Nephron progenitor cell (in vitro differentiated cells): ENCODE measurements at places on chromosomes 7 and 10.
A peak's percentile ranks its signal among the peaks of the same experiment; 100 is the strongest.

- DNase-seq: peak; percentile 48
Observed at GRCh38 chr10:132388891-132389432, 8.0 kb upstream of the PWWP2B start.

- no peak for DNase-seq
Observed at GRCh38 chr7:30163231-30163894, 28.6 kb downstream of the MTURN start.

- no peak for DNase-seq
Observed at GRCh38 chr7:97145068-97145467, 27.6 kb downstream of the SDHAF3 start.

DNA sequence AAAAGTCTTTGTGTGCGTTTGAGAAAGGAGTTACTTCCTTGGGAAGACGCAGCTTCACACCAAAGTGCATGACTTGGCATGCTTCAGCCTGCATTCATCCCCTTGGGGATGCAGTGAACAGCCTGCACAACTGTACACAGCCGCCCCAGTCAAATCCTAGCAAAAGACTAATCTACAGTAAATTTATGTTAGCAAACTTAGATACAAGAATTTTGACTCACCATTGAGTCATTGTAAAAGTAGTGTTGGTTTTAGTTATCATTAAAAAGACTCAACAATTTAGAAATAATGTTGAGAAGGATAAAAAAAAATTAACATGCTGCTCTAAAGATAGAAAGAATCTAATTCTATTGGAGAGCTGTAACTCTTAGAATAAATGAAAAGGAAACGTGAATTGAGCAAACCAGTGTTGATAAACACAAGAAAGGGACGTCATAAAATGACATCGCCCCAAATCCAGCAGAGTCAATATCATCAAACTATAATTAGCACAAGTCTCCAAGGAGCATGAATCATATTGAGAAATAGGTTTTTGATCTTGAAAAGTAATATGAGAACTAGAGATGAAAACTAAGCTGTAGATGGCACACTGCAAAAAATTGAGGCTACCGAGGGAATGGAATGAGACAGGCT is 11.9 kb upstream of the OPTN start:
- DNase-seq: no peak

DNA sequence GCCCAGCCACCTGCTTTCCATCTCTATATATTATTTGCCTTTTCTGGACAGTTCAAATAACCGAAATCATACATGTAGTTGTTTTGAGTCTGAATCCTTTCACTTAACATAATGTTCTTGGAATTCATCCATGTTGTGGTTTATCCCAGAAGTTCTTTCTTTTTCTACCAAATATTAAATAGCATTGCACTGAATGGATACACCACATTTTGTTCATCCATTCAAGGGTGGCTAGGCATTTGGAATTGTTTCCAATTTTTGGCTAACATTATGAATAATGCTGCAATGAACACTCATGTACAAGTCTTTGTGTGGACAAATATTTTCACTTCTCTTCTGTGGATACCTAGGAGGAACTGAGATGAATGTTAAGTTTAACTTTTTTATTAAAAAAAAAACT is 18.0 kb downstream of the DNAJC1 start:
- DNase-seq: no peak

- DNase-seq: no peak
Observed at GRCh38 chr7:49321843-49322242, 397.5 kb downstream of the CDC14C start.

- no peak for DNase-seq
Observed at GRCh38 chr10:129030603-129030895, 436.5 kb upstream of the MGMT start.

DNA sequence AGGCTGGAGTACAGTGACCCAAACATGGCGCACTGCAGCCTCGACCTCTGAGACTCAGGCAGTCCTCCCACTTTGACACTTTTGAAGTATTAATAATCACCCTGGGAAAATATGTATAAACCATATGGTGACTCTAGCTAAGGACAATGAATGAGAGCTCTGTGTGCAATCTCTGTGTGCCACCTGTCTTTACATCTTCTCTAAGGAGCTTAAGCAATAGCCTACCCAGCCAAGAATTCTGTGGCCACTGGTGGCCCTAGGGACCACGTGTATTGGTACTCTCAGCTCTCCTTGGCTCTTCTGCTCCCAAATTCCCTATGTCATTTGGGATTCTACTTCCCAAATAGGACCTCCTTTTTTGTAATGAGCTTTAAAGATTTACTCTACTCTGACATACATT is 23.7 kb downstream of the FGF8 start:
- no peak for DNase-seq

DNA sequence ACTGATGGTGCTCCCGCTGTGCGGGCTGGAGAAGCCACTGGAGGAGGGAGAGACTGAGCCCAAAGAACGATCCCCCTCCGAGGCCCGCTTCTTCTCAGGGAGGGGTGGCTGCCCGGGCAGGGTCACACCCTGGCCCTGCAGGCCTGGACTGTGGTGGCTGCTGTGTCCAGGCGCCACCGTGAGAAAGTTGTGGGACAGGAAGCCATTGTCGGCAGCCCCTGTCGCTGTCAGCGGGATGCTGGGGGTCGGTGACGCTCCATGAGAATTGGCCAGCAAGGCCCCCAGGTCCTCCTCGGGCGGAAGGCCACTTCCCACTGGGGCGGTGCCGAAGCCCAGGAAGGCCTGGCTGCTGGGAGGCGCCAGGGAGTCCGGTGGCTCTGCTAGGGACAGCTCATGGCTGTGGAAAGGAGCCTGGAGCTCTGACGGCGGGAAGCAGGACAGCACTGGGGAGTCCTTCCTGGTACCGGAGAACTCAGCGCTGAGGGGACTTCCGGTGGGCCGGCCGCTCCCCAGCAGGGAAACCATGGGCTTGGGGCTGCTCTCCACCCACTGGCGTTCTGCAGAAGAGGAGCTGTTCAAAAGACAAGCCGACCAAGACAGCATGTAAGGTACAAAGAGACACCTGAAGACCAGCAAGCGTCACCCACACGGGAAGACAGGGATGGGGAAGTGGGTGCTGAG is 278.8 kb downstream of the TNS3 start:
- DNase-seq: no peak

GRCh38 chr10:11509036-11509435 is 102.4 kb downstream of the USP6NL start:
- no peak for DNase-seq

DNA sequence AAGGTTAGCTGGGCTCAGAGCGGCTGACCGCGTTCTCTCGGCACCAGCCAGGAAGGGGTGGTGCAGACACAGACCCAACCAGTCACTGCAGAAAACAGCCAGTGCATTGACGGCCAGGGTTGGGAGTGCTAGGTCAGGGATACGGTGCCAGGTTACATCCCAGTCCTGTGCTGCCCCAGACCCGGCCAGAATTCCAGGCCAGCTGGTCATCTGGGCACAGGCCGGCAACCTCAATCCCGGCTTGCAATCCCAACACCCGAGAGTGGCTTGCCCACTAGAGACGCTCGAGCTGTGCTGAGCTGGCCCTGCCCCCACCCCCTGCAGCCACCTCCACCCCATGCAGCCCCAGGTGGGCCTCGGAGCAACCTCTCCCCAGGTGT is 3.8 kb downstream of the PRAP1 start:
- DNase-seq: no peak

DNA sequence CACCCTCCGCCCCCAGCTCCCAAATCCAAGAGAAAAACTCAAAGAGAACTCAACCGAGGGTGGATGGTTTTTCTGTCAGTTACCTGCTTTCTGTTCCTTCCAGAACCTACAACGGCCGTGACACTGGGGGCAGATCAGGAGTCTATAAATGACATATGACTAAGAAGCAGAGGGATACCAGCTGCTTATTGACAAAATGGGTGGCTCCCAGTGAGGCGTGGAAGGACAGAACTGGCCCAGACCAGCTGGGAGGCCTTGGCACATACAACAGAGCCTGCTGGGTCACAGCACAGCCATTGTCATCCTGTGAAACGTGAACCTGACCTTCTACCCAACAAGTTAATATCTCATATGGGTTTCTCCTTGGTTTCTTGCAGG is 84.3 kb upstream of the ADRB1 start:
- DNase-seq: no peak

DNA sequence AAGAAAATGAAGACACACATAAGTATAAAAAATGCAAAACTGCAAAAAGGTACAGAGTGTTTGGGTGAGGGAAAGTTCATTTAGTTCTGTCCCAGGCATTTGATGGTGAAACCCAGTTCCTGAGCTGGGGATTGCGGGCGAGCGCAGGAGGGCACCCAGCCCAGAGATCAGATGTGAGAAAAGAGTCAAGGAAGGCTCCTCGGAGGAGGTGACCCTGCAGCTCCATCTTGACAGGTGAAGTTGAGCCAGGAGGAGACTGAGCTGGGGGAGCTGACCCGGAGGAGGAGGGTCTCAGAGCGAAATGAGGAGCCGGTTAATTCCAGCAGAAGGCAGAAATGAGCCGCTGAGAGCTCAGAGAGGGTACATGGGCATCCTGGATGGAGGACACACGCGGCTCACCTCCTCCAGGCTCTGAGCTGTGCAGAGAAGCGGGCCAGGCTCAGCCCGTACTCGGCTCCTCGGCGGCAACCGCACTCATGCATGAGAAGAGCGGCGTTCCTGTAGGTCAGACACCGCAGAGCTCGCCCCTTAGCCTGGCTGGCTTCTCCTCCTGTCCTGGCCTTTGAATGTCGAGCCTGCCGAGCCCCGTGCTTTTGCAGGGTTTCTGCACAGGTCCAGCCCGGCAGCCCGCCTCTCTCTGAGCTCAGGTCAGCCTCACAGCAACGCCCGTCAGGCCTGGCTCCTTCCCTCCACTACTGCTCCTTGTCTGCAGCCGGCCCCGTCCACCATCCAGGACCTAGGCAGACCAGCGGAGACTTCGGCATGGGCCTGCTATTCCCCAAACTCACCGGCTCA is 9.5 kb upstream of the RAMP3 start:
- no peak for DNase-seq

DNA sequence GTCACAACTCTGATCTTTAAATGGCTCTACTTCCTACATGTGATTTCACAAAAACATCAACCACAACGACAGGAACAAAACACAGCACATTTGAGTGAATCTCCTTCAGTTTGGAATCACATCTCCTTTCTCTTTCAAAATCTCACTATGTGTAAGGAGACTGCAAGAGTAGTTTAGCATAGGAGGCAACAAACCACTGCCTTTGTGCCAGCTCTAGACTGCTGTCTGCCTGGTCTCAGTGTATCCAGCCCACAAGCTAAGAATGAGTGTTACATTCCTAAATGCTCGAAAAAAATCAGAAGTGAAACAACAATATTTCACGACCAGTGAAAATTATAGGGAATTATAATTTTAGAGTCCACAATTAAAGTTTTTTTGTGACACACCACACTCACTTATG is 217.0 kb upstream of the STEAP4 start:
- DNase-seq: no peak

GRCh38 chr10:24207781-24208611 is 942 bp upstream of the KIAA1217 start:
- DNase-seq: no peak

- DNase-seq: no peak
Observed at GRCh38 chr10:95573527-95573926, 12.4 kb upstream of the SORBS1 start.

DNA sequence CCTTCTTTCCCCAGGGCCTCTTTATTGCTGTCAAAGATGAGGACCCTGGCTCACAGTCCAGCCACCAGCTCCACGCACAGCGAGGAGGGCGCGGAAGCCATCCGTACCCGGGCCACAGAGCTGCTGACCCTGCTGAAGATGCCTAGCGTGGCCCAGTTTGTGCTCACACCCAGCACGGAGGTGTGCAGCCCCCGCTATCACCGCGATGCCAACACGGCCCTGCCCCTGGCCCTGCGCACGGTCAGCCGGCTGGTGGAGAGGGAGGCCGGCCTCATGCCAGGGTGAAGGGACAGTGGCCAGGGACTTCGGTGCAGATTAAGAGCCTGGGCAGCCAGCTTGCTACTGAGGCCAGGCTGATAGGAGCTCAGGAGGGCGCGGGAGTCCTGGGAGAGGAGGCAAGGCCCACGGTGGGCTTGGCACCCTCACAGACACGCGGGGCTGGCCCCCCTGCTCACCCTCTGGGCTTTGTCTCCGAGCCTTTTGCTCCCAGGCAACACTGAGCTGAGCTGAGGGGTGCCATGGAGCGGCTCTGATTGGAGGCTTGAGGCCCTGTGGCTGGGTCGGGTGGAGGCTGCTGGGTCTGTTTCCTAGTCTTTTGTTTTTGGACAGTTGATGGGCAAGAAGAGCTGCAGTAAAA is 15.8 kb downstream of the AP5Z1 start:
- DNase-seq: no peak

GRCh38 chr7:2894118-2894940 is 50.2 kb upstream of the GNA12 start:
- no peak for DNase-seq

DNA sequence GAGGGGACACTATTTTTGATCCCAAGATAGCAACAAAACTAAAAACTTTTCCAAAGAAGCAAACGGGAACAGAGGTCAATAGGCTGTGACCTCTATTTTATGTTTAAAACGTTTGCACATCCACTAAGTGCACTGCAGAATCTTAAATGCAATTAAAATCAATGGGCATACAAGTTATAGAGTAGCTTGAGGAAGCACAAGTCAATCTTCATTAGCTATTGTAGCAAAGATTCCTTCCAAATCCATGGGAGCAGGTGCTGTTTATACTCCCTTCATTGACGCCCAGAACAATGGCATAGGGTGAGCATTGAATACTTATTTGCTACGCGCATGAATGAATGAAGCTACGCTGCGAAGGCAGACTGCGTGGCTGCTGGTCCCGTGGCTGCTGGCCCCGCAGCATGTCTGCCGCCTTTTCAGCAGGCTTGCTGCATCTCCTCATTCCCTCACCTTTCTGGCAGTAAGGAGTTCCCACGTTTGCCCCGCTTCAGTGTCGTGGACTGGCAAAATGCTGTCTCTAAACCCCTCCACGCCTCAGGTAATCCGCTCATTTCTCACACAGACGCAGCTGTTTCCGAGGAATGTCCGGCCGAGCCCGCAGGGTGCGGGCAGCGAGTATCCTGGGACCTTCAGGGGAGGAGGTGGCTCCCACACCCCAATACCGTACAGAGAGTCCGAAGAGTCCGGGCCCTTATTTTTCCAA is 754 bp upstream of the PHYHIPL start:
- no peak for DNase-seq

DNA sequence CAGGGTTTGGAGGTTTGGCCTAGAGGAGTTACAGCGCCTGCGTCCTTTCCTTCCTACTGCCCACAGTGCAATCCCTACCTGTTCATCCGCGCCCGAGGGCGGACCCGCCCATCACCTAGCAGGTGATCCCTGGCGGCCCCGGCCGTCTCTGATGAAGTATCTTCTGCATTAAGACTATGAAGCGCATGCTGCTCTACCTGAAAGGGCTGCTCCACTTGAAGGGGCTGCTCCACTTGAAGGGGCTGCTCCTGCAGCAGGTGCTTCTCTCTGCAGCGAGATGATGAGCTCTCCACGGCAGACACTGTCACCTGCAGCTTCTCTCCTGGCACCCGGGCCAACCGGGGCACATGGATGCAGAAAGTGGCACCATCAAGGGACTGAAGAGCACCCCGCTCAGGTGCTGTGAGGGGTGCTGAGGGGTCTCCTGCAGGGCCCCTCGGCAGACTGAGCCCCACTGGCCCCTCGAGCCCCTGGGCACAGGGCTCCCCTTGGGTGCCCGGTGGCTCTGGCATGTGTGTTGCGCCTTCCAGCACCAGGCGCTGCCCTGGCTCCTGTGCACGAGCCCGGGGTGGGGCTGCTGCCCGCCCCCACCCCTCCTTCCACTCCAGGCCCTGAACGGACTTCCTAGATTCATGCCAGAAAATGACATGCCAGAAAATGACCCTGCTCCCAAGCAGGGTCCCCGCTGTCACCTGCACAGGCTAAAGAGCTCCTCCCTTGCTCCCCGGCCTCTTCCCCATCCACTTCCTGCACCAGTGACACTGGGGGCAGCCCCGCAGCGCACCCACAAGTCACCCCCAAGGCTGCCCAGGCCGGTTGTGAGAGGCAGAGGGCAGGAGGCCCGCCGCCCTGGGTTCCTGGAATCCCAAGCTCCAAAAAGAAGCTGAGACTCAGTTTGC is 29.4 kb downstream of the WDR86 start:
- DNase-seq: no peak
